GM12891 (cell line): ENCODE measurements at places on chromosomes 5 and 9.

GRCh38 chr5:72325566-72326305 lies 5.6 kb downstream of the PTCD2 start:
- no peak for DNase-seq

- no peak for DNase-seq
Observed at GRCh38 chr5:166957782-166958181, 1333.7 kb upstream of the WWC1 start.

- DNase-seq: no peak
Observed at GRCh38 chr9:127336506-127337352, 60.2 kb upstream of the SLC2A8 start.

GRCh38 chr9:29289365-29289764 lies 1716.1 kb upstream of the C9orf72 start:
- no peak for DNase-seq

GRCh38 chr5:1446602-1447343 lies 1.5 kb upstream of the SLC6A3 start:
- DNase-seq: no peak

DNA sequence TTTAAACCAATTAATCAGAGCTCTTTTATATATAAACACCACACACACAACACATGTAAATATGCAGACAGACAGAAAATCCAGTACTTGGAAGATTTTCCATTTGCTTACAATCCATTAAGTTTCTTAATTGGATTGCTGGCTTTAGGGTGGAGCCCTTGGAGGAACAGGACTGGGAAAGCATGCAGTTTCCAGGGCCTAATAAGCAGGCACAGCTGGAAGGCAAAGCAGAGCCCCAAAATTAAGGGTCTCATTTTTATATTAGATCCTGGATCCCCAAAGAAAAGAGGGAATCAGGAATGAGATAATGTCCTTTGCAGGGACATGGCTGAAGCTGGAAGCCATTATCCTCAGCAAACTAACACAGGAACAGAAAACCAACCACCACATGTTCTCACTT lies 13.1 kb upstream of the SMC2 start:
- DNase-seq: no peak

DNA sequence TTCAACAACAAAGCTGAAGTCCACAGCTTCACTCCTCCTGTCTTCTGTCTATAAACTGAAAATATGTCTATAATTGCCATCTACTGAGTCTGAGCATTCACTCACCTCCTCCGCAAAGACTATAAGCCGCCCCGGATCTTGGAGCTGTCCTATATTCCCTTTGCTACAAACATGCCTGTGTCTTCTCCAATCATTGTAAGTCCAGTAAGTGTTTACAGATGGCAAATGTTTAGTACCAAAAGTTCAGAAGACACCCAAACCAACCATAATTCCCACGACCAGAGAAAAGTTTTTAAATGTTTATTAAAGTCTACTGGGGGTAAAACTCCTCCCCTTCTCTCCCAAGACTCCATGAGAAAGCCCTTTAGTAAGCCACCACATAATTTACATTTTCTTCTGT lies 80.9 kb downstream of the EBF1 start:
- DNase-seq: no peak

DNA sequence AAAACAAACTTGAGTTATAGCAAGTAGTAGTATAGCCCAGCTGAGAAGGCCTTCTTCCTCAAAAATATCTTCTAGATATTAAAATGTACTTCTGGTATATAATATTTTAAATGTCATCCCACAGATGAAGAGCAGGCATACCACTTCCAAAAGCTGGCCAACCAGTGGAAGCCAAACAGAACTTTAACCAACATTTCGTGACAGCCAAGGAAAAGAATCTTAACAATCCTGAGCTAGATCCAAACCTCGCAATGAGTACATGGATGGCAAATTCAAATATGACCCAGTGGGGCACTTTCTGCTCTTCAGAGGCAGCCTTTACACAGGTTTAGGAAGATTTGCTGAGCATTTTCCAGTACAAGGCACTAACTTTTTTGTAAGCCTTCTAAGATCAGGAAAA lies 91.8 kb upstream of the ACO1 start:
- no peak for DNase-seq

- DNase-seq: no peak
Observed at GRCh38 chr5:6775571-6775970, 62.3 kb downstream of the TENT4A start.

DNA sequence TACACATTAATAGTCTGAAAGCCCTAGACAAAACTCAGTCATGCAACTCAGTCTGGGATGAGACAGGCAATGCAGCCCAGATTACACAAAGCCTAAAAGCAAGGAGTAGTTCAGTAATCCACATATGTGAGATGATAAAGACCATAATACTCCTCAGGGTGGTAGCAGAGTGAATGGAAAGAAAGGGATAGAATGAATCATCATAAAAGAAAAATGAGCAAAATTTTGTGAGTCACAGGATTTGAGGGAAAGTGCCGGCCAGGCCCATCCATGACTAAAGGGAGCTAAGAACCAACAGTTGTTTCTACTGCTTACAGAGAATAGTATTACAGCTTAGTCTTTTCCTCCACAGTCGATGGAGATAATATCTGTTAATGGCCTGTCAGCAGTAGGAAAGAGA lies 90.0 kb upstream of the POU5F2 start:
- no peak for DNase-seq

- no peak for DNase-seq
Observed at GRCh38 chr9:85703398-85703797, 38.4 kb downstream of the AGTPBP1 start.

DNA sequence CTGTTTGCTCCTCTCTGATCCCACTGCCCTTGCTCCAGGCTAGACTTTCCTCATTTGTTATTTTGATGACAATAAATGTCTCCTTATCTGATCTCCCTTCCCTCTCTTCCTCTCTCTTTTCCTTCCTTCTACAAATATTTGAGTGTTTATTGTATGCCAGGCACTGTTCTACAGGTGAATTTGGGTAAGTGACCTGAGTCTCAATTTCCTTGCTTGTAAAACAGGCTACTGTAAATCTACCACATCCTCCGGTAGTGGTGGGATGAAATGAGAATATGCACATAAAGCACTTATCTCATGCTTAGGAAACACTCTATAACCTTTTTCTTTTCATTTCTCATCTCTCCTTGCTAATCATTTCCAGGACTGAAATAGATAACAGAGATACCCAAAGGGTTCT lies 86.4 kb downstream of the HMHB1 start:
- no peak for DNase-seq

DNA sequence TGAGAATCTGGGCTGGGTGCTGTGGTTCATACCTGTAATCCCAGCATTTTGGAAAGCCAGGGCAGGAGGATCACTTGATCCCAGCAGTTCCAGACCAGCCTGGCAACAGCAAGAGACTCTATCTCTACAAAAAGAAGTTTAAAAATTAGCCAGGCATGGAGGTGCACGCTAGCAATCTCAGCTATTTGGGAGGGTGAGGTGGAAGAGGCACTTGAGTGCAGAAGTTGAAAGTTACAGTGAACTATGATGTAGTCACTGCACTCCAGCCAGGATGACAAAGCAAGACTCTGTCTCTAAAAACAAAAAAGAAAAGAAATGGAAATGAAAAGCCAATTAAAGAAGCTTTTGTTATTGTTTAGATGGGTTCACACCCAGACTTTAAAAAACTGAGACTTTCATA lies 131.6 kb upstream of the RASA1 start:
- DNase-seq: no peak

DNA sequence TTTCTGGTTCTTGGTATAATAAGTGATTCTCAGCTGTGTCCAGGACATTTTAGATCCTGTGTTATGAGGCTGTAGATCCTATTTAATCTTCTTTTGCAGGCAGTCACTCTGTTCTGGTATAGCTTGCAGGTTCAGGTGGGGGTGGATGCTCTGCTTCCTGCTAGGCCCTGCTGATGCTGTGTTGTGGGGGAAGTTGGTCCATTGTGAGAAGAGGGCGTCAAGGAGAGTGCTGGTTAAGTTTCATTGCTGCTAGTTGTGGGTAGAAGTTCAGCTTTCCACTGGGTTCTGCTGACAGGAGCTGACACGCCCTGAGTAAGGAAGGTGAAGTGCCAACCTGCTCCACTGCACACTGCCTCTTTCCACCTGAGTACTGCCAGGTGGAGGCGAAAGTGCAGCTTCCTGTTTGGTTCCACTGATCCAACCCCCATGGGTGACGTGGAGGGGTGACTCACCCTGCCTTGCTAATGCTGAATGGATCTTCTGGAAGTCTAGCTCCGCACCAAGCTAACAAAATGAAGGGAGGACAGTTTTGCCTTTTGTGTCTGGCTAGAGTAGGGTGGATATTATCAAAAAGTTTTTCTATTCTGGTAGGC lies 16.3 kb downstream of the NMRK1 start:
- DNase-seq: no peak

DNA sequence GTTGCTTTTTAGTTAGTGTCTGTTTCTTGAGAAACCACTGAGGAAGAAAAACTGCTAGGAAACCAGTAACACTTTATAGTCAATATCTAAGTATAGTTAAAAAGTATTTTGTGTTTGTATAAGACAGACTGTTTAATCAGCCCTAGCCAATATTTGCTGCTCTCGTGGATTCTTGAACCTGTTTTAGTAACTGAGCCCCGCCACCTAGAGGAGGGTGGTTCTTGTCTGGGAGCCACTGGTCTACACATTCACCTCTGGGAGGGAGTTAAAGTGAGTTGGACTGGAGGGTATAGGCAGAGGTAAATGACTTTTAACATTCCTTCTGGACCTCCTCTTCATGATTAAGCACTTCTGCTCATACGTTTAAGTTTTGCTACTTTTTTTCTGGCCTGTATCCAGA lies 117.2 kb downstream of the SPATA31D1 start:
- DNase-seq: no peak

DNA sequence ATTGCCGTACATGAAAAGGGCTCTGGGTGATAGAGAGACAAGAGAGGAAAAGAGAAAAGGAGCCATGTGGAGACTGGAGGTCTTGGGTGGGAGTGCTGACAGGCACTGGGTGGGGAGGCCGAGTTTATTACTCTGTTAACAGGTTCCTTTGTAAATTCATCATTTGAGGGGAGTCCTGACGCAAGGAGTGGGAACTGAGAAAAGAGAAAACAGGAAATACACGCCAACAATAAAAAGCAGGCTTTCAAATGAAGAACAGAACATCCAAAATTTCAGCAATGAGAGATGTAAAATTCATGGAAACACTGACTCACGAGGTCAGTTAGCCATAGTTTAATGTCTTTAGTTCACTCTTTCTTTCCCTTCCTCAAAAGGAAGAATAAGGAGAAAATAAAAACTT lies 342.8 kb downstream of the TMEM167A start:
- DNase-seq: no peak

DNA sequence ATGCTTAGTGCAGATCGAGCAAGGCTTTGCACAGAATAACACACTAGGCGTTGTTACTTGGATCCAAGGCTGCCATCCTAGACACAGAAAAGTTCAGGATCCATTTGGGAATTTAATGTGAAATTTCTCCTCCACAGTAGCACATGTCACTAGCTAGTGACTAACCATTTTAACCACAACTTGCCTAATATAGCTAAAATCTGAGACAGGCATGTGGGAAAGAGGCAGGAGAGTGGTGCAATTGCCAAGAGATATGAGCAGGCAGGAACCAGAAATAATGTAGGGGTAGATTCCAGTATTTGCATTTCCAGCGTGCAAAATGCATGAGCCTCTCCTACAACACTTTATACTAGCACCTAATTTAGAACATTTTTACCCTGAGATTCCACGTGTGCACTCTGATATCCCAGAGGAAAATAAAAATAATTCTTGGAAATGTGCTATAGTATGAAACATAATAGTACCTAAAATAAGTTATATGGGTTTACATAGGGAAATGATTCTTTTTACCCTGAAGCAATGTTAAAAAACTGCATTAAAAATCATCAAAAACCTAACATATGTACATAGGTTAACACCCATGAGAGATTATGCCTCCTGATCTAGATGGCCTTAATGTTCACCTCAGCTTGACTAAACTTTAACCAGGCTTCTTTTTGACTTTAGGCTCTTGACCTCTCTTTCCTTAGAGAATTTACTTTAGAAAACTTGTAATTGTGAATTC lies 1230.6 kb upstream of the NUDT12 start:
- DNase-seq: no peak

GRCh38 chr5:62483556-62483955 lies 71.0 kb downstream of the IPO11 start:
- DNase-seq: no peak

GRCh38 chr9:114722081-114722621 lies 40.2 kb upstream of the TEX48 start:
- DNase-seq: no peak

GRCh38 chr5:75048457-75048953 lies 3.9 kb downstream of the GCNT4 start:
- DNase-seq: no peak

DNA sequence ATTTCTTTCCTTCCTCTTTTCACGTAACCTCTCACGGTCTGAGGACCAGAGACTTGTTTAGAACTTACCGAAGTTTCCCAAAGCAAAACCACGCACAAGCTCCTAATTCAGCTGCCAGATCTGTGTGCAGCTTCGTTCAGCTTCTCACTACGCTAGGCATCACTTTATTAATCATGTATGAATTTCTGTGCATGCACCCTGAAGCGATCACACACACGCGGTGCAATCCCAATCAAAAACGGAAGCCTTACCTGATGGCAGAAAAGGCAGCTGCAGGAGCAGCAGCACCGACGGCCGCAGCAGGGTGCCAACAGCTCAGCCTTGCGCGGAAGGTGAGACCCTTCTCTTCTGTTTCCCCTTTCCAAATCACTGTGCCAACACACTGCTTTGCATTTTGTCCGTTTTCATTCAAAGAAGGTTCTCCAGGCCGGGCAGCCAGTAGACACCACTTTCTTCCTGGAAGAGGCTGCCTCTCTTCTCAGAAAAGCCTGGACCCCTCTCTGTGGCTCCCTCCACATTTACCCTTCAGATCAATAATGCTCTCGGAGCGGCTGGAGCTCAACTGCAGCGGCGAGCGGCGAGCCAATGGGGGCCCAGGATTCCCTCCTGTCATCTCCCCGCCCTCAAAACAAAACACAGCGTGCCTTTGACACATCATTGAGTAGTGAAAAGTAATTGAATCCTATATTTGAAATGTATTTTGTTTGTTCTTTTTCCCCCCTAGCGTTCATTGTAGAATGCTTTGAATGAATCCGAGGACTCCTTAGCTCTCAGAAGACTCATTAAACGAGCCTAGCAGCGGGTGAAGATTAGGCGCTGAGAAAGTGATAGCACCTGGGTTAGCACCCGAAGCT lies at the start of gene CDH12:
TSS of gene CDH12 (minus strand) at position 538 of the 854 bp plus-strand sequence.
- no peak for DNase-seq

DNA sequence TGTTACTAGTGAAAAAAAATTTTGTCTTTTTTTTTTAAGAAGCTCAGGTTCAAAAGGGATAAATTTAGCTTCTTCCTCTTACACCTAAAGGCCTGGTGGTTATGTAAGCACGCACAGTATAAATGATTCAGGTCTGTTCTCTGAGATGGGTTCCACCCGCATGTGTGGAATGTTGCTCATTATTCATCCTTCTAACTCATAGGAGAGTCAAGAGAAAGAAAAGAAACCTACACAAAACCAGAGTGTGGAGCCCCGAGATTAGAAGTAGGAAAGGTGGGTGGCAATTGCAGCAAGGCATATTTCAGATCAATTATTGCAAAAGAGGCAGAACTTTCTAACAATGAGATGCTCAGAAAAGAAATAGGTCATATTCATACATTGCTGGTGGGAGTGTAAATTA lies 13.5 kb downstream of the PLAC8L1 start:
- no peak for DNase-seq

GRCh38 chr5:146816775-146817387 lies 61.7 kb downstream of the PPP2R2B start:
- no peak for DNase-seq
